Activated CD8-positive, alpha-beta T cell treated with anti-CD3 and anti-CD28 coated beads for 36 hours (primary cell): ENCODE measurements at places on chromosomes 11 and 22.

DNA sequence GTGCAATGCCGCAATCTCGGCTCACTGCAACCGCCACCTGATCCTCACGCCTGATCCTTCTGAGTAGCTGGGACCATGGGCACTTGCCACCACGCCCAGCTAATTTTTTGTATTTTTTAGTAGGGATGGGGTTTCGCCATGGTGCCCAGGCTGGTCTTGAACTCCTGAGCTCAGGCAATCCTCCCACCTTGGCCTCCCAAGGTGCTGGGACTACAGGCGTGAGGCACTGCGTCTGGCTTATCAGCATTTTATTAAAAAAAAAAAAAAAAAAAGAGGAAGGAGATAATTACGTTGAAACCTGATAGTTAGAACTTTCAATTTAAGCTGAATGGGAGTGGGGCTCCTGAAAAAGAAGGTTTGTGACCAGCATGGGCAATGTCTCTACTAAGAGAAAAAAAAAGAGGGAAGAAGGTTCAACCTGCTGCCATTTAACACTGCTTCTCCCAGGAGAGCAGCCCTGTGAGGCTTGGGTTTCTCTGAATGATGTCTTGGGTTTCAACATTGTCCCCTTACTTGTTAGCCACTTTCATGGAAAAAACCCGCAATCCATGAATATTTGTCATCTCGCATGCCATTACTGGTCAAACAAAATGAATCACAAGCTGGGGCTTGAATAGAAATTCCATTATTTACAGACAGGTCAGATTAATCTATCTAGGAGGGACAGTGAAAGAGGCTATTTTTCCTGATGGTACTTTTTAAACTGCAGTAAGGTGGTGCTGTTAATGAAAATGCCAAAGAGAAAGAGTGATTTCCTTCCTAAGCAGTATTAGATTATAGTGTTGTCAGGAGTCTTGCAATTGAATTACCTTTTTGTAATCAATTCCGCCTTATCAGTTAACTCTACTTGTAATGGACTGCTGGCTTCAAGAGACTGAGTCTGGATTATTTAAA, 72.5 kb downstream of the PACS1 start:
- peaks cover 62% of the 10 kb centered on the region for H3K4me1 ChIP-seq
- no peaks in the 10 kb centered on the region for H3K27me3 ChIP-seq
- H3K4me3 ChIP-seq = no peak overlapping the region
- peaks cover 20% of the 10 kb centered on the region for H3K36me3 ChIP-seq
- H3K27ac ChIP-seq = no peak overlapping the region
- no peak for DNase-seq

- no peak for DNase-seq
- peaks cover 4% of the 10 kb centered on the region for H3K27me3 ChIP-seq
- H3K4me3 ChIP-seq = no peak overlapping the region
- H3K36me3 ChIP-seq = no peaks in the 10 kb centered on the region
- H3K4me1 ChIP-seq = peaks cover 6% of the 10 kb centered on the region
Measured at GRCh38 chr22:30535182-30535581, 11.4 kb downstream of the SEC14L6 start.

DNA sequence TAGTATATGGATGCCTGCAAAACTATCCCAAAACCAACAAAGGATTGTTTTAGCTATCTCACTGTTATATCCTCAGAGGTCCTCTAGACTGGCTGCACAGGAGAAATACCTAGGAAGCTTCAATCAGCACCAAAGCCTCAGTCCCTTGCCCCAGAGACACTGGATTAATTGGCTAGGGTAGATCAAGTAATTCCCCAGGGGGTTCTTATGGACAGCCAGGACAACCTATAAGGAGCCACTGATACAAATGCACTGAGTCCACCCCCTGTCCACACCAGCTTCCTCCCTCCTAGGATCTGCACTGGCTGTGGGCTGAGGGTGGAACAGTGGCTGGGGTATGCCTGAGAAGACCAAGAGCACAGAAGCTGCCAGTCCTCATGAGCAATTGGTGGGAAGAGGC, 16.3 kb downstream of the ADORA2A start:
- no peaks in the 10 kb centered on the region for H3K27me3 ChIP-seq
- DNase-seq = no peak
- peaks cover 72% of the 10 kb centered on the region for H3K4me1 ChIP-seq
- H3K27ac ChIP-seq = peak overlapping the region; percentile 82

- H3K4me1 ChIP-seq = peaks cover 91% of the 10 kb centered on the region
- peaks cover 38% of the 10 kb centered on the region for H3K36me3 ChIP-seq
- no peak overlapping the region for H3K27ac ChIP-seq
- no peak for DNase-seq
- H3K4me3 ChIP-seq = no peak overlapping the region
Measured at GRCh38 chr11:128711136-128711535, 17.3 kb downstream of the FLI1 start.

- H3K4me1 ChIP-seq = peaks cover 56% of the 10 kb centered on the region
- peak within 1 kb of the TSS; percentile 90 for H3K4me3 ChIP-seq
Measured at GRCh38 chr11:65575568-65576231, at the start of gene EHBP1L1. Gene EHBP1L1 (plus strand): TSS chr11:65576053. CDS start chr11:65576303, 250 bp downstream.

DNA sequence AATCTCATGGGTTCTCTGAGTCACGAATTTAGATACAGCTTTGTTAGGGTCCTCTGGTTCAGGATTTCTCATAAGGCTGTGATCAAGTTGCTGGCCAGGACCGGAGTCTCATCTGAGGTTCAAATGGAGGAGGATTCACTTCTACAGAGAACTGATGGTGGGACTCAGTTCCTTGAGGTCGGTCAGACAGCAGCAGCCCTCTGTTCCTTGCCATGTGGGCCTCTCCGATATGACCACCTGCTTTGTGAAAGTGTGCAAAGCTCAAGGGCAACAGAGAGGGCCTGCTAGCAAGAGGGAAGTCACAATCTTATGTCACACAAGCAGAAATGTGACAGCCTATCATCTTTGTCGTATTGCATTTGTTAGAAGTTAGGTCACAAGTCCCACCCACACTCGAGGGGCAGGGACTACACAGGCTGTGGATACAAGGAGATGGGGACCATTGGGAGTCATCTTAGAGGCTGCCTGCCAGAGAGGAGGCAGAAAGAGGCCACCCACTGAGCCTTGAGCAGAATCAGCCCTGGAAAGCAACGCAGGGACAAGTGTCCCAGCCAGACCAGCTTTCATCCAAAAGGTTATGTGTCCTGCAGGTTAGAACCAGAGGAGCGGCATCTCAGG, 34.5 kb downstream of the RPUSD4 start:
- no peaks in the 10 kb centered on the region for H3K4me1 ChIP-seq
- H3K4me3 ChIP-seq = no peak overlapping the region
- H3K36me3 ChIP-seq = peaks cover 3% of the 10 kb centered on the region

DNA sequence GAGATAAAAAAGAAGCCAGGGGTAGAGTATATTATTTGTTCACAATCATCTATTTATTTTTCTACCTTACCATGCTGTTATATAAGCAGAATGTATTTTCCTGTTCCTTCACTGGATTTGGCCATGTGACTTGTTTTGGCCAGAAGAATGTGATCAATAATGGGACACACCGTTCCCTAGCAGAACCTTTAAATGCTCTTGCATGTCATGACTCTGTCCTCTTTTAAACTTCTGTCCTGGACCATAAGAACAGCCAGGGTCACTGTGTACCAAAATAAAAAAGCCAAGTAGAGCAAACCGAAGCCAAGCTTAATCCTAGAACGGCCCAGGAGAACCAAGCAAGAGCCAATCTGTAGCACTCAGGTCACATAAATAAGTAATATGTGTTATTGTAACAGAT, 1682.4 kb downstream of the LRRC4C start:
- no peak for DNase-seq
- no peak overlapping the region for H3K27ac ChIP-seq
- no peak overlapping the region for H3K4me3 ChIP-seq
- no peaks in the 10 kb centered on the region for H3K36me3 ChIP-seq
- H3K4me1 ChIP-seq = no peaks in the 10 kb centered on the region

DNA sequence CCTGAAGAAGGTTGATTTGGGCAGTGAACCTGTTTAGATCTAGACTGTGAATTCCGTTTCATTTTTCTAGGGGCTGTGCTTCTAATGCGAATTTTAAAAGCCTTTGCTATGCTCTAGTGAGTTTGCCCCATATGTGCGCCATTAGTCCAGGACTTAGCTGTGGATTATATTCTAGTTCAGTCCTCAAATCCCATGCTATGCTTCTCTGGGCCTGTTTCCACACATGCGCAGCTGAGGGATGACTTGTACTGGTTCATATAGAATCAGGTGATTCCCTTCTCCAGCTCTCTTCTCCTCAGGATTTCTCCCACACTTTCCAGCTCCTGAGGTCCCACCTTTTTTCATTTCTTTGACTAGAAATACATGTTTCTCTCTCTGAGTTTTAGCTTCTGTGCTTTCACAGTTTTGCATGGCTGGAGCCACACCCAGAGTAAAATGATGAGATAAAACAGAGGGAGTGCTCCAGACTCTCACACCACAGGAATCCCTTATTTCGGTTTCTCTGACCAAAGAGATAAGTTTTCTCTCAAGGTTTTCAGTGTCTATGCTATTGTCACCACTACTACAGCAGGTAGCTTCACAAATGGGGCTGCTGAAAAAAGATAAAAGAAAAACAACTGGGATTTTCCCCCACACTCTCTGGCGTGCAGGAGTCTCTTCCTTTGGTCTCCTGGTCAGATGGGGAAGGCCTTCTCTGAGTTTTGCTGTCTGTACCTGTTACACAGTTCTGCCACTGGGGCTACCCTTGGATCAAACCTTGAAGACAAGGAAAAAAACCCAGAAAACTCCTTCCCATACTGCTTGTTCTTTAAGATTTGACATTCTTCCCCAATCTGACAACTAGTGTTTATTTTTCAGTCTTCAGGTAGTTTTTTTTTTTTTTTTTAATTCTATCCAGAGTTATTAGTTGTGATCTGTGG, 96.2 kb upstream of the TEAD1 start:
- no peak for DNase-seq
- H3K4me1 ChIP-seq = no peaks in the 10 kb centered on the region
- no peak overlapping the region for H3K27ac ChIP-seq
- H3K36me3 ChIP-seq = no peaks in the 10 kb centered on the region
- H3K27me3 ChIP-seq = peaks cover 7% of the 10 kb centered on the region

DNA sequence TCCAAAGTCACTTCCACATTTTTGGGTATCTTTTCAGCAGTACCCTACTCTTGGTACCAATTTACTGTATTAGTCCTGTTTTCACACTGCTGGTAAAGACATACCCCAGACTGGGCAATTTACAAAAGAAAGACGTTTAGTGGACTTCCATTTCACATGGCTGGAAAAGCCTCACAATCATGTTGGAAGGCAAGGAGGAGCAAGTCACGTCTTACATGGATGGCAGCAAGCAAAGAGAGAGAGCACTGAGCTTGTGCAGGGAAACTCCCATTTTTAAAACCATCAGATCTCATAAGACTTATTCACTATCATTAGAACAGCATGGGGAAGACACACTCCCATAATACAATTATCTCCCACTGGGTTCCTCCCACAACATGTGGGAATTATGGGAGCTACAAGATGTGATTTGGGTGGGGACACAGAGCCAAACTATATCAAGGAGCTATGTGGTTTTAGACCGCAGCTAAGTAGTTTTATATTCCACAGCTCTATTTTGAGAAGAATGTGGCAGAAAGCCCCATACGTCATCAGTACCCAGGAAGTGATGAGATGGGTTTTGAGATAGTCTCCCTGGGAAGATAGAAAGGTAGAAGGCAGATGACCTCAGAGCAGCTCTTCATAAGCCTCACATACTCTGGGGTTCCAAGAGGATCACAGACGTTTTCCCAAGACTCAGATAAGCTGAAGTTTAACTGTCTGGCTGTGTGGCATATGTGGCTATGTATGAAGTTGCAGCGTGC, 96.3 kb downstream of the APIP start:
- peaks cover 10% of the 10 kb centered on the region for H3K27me3 ChIP-seq
- no peak for DNase-seq
- H3K4me3 ChIP-seq = no peak overlapping the region
- H3K36me3 ChIP-seq = no peaks in the 10 kb centered on the region

GRCh38 chr11:36016263-36016662, 72.4 kb downstream of the LDLRAD3 start:
- no peak overlapping the region for H3K4me3 ChIP-seq
- H3K27me3 ChIP-seq = no peaks in the 10 kb centered on the region
- H3K36me3 ChIP-seq = no peaks in the 10 kb centered on the region
- H3K27ac ChIP-seq = no peak overlapping the region

GRCh38 chr11:113571531-113571930, 96.3 kb upstream of the DRD2 start:
- H3K27ac ChIP-seq = no peak overlapping the region
- H3K4me3 ChIP-seq = no peak overlapping the region
- no peak for DNase-seq
- H3K27me3 ChIP-seq = peaks cover 7% of the 10 kb centered on the region

DNA sequence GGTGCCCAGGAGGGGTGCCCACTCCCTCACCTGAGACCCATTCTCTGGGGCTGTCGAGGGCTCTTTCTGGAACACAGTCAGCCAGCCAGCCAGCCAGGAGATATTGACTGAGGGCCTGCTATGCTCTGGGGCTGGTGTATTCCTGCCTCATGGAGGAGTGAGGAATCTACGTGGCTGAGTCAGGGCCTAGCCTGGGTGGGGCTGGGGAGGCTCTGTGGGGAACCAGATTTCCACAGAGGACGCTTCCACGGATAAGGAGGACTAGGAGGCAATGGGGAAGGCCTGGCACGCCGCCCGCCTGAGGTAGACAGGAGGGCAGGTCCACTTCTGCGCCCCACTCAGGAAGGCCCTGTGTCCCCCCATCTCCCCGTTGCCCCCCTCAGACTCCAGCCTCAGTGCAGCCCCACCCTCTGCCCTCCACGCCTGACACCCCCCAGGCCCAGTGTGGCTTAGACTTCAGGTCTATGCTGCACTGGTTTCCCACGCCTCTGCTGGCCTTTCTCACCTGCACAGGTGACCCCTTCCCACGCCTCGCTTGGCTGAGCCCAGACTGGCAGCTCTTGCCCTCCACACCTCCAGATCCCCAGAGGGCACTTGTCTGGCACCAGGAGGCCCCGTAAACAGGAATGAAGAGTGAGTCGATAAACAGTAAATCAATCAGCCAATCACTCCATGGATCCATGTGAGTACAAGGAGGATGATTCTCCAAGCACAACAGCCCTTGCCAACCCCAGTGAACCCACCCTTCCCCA, 37.5 kb downstream of the MACROD1 start:
- no peak overlapping the region for H3K27ac ChIP-seq
- H3K27me3 ChIP-seq = no peaks in the 10 kb centered on the region
- no peak overlapping the region for H3K4me3 ChIP-seq
- no peaks in the 10 kb centered on the region for H3K36me3 ChIP-seq
- no peak for DNase-seq
- peaks cover 8% of the 10 kb centered on the region for H3K4me1 ChIP-seq

GRCh38 chr11:16820324-16821092, 82.1 kb downstream of the C11orf58 start:
- H3K27ac ChIP-seq = no peak overlapping the region
- H3K4me3 ChIP-seq = no peak overlapping the region
- peaks cover 4% of the 10 kb centered on the region for H3K4me1 ChIP-seq
